ENCODE measurements at places on chromosomes 1 and 21.

GRCh38 chr1:22131875-22132486 is 10.9 kb downstream of the WNT4 start:
- DNase-seq, result peak; percentile 47

DNA sequence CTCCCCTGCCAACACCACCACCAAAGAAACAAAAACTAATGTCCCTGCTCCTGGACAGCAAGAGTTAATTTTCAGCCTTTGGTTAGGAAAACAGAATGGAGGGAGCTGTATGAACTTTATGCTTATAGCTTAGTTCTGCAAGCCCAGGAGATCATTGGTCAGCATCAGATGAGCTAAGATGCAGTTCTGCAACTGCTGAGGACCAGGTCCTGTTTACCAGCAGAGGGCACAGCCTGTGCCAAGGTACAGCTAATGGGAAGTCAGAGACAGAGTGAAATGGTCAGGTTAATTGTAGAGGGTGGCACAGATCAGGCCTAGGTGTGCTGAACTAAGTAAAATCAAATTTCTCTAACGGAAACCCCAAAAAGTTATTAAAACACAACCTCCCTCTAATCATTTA is 161.3 kb downstream of the ROR1 start:
- no peak for DNase-seq

DNA sequence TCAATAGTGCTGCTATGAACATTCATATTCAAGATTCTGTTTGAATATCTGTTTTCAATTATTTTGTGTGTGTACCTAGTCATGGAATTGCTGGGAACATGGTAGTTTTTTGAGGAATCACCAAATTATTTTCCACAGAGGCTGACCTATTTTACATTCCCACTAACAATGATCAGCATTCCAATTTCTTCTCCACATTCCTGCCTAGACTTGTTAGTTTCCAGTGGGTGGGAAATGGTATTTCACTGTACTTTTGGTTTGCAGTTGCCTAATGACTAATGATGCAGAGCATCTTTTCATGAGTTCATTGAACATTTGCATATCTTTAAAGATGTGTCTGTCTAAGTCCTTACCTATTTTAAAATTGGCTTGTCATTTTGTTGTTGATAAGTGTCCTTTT is 1182.6 kb upstream of the B3GALT2 start:
- no peak for DNase-seq

DNA sequence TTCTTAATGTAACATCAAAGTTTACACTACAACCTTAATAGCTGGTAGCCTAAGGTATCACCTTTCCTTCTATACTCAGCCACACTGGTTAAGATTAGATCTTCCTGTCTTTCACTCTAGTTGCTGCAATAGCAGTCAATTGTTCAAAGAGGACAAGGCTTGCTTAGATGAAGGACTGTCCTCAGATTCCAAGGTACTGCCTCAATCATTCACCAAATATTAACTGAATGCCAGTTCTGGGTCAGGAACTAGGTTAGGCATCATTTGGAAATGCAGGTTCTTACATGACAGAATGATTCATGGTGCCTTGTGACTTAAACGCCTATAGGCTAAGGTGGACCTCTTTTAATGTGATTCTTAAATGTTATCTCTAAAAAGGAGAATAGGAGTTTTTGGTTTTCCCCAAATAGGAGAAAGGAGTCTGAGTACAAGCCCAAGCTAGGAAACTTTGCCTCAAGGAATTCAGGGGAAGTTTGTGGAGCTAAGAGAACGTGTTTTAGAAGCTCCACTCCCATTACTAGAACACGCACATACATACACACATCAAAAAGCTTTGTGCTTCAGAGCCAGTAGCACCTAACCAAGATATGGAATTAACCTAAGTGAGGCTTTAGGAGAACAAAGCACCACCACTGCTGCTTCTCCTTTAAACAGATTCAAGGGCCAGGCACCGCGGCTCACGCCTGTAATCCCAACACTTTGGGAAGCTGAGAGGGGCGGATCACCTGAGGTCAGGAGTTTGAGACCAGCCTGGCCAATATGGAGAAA is 8.5 kb upstream of the WDR47 start:
- DNase-seq, result no peak
